ENCODE measurements at places on chromosomes 4 and X.

GRCh38 chr4:80386281-80386886 is 50.9 kb downstream of the CFAP299 start:
- DNase-seq = no peak

DNA sequence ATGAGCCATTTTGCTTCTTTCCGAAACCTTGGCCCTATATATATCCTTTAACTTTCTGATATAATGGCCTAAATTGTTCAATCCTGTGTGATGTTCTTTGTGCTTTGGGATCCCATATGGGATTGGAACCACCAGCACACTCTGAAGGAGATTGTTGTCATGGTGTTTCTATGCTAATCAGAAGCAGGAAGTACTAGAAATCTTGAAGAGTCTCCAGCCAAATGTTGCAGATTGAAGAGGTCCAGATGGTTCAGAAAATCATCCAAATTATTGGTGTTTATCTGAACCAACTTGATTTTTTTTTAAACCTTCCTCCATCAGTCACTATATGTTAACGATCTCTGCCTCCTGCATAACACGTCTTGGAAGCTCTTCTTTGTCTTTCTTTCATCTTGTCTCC is 72.8 kb downstream of the KIT start:
- DNase-seq = no peak

- DNase-seq = no peak
Measured at GRCh38 chr4:3852309-3852708, 86.1 kb downstream of the ADRA2C start.

GRCh38 chr4:101807351-101807750 is 16.8 kb downstream of the BANK1 start:
- no peak for DNase-seq

DNA sequence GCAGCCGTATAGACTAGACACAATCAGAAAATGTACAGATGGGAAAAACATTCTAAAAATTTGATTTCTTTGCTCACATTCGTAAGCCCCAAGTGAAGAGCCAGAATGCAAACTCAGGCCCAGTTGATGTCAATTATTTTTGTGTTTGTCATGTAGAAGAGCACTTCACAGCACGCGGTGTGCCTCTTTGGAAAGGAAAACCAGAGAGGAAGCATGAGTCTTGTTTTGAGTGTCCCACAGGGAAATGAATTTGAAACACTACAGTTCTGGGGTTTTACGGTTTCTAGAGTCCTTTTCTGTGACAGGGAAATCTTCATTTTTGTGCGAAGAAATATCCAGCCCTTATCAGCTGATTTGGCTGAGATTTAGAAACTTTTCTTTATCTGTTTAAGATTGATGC is 554.6 kb upstream of the BOD1L1 start:
- no peak for DNase-seq

- DNase-seq = no peak
Measured at GRCh38 chr4:17722356-17722700, 59.1 kb downstream of the FAM184B start.

GRCh38 chr4:112327965-112328733 is 31.0 kb downstream of the ALPK1 start:
- no peak for DNase-seq

GRCh38 chrX:118493016-118493415 is 2.6 kb upstream of the DOCK11 start:
- no peak for DNase-seq

GRCh38 chr4:151738720-151739517 is 21.9 kb downstream of the GATB start:
- no peak for DNase-seq

DNA sequence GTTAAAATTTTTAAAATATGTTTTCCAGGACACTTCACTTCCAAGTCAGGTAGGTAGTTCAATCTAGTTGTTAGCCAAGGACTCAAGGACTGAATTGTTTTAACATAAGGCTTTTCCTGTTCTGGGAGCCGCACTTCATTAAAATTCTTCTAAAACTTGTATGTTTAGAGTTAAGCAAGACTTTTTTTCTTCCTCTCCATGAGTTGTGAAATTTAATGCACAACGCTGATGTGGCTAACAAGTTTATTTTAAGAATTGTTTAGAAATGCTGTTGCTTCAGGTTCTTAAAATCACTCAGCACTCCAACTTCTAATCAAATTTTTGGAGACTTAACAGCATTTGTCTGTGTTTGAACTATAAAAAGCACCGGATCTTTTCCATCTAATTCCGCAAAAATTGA is 49.7 kb downstream of the XIAP start:
- DNase-seq = no peak

GRCh38 chrX:42975906-42976305 is 197.9 kb upstream of the PPP1R2C start:
- DNase-seq = no peak

DNA sequence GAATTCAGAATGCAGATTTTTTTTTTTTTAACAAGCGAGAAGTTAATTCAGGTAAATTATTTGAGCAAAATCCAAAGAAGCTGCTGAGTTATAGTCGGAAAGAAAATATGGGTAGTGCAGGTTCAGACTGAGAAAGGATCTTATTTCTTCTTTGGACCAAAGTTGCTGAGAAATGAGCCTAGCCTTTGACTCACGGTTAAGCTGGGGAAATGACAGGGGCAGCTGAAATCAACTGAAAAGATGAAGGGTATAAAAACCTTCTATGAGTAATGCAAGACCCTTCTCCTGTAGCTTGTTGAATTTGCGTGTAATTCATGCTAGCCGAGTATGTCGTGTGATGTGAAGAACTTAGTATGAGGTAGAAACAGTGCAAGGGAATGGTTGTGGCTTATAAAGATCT is 63.0 kb downstream of the KIAA0232 start:
- DNase-seq = no peak

- DNase-seq = no peak
Measured at GRCh38 chrX:153885208-153885787, 675 bp downstream of the L1CAM start.

DNA sequence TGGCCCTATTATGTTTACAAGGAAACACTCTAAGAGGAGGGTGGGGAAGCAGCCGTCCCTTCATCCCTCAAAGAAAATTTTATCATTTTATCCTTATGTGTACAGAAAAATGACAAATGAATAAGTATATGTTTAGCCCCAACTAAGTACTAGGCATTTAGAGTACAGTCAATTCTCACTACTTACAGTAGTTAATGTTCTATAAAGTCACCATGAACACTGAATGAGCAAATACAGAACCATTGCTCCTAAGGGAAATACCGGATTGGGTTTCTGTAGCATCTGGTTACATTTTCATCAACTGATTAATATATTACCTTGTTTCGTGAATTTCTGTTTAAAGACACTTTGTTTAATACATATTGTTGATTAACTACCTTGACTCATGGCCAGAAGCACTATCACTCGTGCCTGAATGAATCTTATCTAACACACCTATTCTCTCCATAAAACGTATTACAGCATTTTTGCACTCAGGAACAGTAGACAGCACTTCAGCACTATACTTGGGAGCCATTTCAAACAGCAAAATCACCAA is 109.3 kb downstream of the ASB9 start:
- DNase-seq = no peak

- DNase-seq = no peak
Measured at GRCh38 chr4:164700471-164700870, 53.5 kb upstream of the SMIM31 start.

GRCh38 chrX:44422631-44423030 is 79.2 kb upstream of the EFHC2 start:
- no peak for DNase-seq

GRCh38 chr4:26468977-26469376 is 21.3 kb downstream of the CCKAR start:
- no peak for DNase-seq

Measured in activated CD4-positive, alpha-beta T cell treated with anti-CD3 and anti-CD28 coated beads, Interleukin-2, amount 50 U/mL, for 24 hours (primary cell).